ENCODE measurements at places on chromosomes 1 and 21. TPM values are rescaled to one million over a fixed set of nuclear protein-coding genes. Genes with fewer than 3 reads are reported as not detected.
A peak's percentile ranks its signal among the peaks of the same experiment; 100 is the strongest.

Gene HPDL
- 9.4 TPM for polyA plus RNA-seq

DNA sequence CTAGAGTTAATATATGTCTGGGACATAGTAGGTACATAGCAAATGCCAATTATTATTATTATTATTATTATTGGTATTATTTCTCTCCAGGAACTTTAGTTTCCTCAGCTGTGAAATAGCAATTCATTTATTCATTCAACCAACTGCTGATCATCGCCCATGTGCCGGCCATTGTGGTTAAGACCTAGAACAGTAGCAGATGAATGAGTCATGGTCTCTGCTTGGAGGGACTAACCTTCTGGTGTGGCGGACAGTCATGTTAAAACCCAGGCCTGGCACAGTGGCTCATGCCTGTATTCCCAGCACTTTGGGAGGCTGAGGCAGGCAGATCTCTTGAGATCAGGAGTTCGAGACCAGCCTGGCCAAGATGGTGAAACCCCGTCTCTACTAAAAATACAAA lies 23.8 kb upstream of the LDLRAP1 start:
- DNase-seq: no peak

DNA sequence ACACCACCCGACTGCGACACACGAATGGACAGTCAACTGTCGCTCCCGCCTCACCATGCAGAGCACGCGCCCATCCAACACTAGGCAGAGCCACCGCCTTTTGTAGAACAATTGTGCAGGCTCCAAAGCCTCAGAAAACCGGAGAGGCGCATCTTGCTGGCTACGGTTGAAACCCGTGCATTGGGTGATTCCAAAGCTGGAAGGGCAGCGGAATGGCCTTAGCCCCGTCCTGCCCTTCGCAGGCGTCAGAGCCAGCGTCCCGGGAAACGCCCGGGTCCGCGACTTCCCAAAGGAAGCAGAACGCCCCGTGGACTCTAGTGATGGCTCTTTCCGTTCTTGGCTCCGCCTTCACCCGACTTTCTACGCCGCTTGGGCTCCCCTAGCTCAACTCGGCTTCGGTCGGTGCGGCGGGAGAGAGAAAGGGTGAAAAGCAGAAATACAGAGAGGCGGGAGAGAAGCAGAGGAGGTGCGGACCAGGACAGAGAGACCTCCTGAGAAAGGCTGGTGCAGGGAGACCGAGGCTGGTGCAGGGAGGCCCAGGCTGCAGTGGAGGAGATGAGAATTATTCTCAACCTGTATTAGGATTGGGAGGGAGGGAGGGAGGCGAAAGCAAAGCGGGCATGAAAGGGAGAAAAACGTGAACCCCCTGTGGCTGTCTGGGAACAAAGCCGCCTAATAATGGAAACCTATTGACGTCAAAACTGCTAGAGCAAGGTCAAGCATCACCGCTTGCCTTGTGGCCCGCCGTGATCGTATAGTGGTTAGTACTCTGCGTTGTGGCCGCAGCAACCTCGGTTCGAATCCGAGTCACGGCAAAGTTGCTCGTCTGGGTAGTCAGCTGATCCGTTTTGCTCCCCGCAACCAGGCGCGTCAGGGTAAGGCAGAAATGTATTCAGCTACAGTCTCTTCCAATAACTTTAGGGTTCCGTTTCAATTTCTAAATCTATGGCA lies 99.5 kb downstream of the PRKAB2 start:
- DNase-seq: peak; percentile 51

Gene LCE2B
- not detected for polyA plus RNA-seq

Gene TPTE
- polyA plus RNA-seq: not detected

- DNase-seq: no peak
These were observed 9.4 kb downstream of the SOD1 start for GRCh38 chr21:31668651-31669491.

DNA sequence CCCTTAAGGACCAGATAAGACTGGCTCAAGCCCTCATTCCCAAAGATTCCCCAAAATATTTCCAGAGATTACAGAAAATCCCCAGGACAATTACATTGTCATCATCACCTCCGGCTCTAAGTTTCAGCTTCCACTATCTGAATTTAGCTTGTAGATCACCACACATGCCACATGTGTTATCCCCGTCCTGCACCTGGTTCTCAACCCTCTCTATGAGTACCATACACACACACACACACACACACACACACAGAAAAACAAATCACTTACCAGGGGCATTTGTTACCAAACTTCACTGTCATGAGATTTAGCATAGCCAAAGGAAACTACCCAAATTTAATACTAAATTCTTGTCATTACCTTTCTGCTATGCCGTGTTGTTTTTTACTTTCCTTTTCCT lies 15.4 kb upstream of the TSPAN1 start:
- no peak for DNase-seq

DNA sequence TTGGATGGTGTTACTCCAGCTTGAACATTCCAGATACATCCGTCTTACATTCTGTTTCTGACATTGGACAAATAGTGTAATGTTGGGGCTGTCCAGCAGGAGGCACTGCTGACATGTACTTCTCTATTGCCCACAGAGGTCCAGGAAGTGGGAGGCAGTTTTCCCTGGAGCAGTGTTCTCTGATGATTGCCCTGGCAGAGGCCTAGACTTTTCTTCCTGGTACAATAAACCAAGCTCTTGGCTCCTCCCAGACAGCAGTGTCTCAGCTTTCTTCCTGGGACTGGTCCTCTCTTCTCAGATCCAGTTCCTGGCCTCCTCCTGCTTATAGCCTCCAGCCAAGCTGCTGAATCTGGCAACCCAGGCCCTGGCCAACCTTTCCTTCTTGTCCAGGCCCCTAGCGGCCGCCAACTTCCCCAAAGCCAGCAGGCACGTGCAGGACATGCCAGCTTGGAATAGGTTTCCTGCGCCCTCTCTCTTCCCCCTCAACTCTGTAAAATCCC lies 14.9 kb upstream of the IFNLR1 start:
- peak; percentile 64 for DNase-seq

Measured in brain (organoid and tissue), 16 donors.